Activated CD4-positive, alpha-beta T cell treated with anti-CD3 and anti-CD28 coated beads for 48 hours (primary cell): ENCODE measurements at places on chromosomes 16 and 17.
A peak's percentile ranks its signal among the peaks of the same experiment; 100 is the strongest.

DNA sequence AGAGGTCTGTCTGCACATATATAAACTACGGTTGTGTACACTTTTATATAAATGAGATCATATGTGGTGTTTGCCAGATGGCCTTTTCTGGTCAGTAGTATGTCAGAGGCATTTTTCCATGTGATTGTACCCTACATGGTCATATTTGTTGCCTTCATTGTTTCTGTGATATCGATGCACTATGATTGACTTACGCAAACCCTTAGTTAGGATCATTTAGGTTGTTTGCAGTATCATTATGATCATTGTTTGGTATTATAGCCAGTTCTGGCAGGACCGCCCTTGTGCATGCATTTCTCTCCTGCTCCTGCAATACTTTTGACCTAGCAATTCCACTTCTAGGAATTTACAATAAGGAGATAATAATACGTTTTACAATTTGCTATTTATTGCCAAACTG is 169.1 kb downstream of the MSI2 start:
- DNase-seq, result no peak

GRCh38 chr17:2734939-2735338 is 14.5 kb downstream of the CCDC92B start:
- no peak for DNase-seq

DNA sequence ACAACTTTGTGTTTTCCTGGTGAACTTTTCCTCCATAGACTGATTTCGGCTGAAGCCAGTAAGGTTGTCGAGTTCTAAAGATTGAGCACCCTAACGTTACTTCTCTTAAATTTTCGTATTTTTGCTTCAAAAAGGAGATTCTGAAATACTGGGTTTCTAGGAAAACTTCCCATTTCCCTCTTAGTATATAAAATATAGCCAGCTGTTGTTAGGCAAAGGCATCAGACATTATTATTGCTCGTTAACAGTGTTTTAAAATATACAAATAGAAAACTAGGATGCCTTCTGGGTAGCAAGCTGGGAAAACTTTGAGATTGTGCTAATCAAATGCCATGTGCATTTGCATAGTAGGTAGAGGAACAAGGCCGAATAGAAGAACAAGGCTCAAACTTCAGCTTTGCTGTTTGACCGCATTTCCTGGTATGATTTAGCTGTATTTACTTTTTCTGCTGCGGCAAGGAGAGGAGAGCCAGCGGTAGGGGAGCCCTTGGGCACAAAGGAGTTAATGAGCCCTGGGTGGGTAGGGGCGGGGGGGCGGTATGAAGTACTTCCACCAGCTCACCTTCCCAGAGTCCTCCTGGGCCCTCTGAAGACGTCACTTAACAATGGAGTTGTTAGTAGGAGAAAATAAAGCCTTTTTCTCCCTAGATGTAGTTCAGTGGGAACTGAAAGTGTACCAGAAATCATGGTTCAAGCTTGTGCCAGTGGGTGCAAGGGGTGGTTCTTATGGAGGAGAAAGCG is 151.9 kb downstream of the MSI2 start:
- peak; percentile 50 for DNase-seq

- DNase-seq, result no peak
Observed at GRCh38 chr16:9885467-9885866, 296.8 kb downstream of the GRIN2A start.

DNA sequence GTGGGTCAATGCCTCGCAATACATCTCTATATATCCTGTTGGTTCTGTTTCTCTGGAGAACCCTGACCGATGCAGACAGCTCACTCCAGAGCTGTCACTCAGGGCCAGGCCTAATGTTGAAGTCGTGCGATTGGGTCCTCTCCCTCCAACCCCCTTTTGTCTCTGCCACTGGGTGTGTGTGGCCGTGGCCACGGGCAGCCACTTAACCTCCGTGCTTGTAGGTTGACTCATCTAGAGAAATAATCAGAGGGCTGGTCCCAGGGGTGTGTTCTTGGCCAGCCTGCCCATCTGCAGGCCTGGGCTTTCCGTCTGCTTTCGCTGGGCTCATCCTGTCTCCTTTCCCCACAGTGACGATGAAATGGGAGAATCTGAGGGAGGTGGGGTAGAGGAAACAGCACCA is 7.4 kb downstream of the ADAD2 start:
- DNase-seq, result no peak

- no peak for DNase-seq
Observed at GRCh38 chr17:76252040-76252954, 12.0 kb upstream of the RNF157 start.
